ENCODE measurements at places on chromosomes 1 and 21.
A peak's percentile ranks its signal among the peaks of the same experiment; 100 is the strongest.

DNA sequence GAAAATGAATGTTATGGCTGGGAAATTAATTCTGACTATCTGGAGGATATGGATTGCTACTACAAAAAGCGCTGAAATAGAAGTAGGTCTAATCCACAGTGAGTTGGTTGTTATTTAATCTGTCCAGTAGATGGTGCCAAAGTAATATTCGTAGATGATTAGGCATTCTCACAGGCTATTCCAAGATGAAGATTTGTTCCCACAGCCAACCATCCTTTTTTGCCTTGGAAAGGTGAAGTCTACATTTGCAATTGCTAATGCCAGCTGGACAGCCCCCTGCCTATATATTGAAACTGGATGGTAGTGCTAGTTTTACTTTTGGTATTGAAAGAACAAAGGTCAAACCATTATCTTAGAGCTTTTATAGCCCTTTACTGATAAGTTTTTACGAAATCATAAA lies 43.8 kb downstream of the RBM11 start:
- DNase-seq: no peak

DNA sequence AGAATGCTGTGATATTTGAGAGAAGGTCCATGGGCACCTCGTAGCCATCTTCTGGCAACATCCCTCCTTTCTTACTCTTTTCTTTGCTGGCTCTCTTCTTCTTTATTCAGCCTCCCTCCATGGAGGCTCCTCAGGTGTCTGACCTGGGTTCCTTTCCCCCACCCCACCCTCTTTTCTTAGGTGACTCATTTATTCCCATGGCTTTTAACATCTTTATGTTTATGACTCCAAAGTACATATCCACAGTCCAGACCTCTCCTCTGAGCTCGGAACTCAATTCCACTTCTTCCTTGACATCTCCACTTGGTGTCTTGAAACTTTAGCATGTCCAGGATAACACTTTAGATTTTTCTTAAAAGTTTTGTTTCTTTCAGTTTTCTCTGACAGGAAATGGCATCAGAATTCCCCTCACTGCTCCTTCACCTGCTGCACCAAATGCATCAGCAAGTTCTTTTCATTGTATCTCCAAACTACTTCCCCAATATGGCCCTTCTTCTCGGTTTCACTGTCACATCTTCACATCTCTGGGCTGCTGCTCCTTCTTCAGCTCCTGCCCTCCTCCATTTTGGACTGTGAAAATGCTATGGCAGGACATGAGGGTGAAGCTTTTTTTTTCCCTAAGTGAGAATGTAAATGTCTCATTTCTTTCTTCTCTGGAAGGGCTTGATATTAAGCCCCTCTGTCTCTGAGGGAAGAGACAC lies 95.9 kb downstream of the GIPC2 start:
- no peak for DNase-seq

GRCh38 chr1:182709225-182709764 lies 24.9 kb upstream of the RGS8 start:
- DNase-seq: no peak

DNA sequence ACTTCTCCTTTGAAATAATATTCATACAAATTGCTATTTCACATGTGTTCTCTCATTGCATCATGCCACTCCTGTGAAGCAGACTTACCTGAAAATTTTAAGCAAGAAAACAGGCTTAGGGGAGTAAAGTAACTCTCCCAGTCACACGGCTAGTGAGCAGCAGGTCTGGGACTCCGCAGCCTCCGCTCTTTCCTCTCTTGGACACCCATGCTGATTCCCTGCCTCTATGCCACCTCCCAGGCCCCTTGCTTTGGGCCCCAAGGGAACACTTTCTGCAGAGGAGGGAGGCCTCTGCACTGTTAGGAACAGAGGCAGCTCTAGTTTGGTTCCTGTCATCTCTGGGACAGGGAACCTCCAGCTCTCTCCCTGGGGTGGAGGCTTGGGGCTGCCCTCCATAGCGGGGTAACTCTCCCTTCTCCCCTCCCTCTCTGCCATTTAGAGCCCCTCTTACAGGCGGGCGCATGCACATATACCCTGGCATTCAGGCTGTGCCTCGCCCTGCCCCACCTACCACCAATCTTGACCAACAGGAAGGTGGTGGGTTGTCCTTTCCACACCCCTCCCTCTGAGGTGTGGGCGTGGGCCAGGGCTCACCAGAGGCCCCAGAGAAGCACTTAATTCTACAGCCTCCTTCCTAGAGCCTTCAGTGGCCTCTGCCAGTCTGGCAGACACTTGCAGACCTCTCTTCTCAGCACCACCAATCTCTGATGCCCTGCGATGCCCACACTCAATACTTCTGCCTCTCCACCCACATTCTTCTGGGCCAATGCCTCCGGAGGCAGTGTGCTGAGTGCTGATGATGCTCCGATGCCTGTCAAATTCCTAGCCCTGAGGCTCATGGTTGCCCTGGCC lies at the start of gene RXFP4:
Gene RXFP4, plus strand, starts transcription at position 646 of the 852 bp plus-strand sequence. Its CDS starts 72 bp downstream, at position 718.
- DNase-seq: no peak

DNA sequence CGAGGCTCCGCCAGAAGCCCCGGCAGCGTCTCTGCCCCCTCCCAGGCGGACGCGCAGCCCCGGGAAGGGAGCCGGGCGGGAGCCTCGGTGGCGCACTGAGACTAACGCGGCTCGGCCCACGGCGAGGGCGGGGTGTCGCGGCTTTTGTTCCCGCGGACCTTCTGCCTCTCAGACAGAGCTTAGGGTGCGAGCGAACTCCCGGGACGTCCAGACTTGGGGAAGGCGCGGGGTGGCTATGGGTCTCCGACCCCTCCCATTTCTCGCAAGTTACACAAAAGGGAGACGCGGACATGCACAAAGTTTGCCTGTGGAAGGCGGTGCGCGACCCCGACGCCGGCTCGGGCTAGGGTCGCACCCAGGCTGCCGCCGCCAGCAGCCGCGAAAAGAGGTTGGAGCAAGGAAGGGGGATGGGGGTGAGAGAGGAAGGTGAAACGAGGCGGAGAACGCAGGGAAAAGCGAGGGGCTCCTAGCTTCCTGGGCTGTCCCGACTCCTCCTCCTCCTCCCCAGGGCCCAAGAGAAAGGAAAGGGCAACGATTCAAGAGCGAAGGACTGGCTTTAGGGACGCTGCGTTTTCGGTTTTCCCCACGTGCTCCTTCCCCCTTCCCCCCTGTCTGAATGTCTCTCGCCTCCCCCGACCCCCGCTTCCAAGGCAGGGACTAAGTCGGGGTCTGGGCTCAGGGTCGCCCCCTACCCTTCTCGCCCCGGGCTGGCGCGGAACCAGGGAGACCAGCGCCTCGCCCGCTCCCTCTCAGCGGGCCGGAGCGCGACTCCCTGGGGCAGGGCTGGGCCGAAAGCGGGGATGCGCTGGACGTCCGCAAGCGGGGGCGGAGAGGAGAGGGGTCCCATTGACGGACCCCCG lies 729 bp downstream of the APP start:
- DNase-seq: peak; percentile 40

DNA sequence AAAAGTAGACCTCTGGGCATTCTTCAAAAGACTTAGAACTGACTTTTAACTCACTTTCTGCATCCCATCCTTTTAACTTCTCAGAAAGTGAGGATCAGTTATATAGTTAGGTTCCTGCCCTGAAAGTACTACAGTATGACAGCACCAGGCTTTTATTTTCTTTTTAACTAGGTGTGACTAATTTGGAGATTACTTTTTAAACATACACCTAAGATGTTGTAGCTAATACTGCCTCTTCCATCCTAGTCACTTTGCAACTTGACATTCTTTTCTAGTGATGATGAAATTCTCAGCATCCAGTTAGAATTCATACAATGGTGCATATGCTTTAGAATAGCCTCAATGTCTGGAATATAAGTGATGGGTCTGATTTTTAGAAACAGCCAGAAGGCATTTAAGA lies 24.6 kb downstream of the RUNX1 start:
- DNase-seq: no peak

- DNase-seq: no peak
Observed at GRCh38 chr1:241637046-241637590, 3.1 kb downstream of the CHML start.

DNA sequence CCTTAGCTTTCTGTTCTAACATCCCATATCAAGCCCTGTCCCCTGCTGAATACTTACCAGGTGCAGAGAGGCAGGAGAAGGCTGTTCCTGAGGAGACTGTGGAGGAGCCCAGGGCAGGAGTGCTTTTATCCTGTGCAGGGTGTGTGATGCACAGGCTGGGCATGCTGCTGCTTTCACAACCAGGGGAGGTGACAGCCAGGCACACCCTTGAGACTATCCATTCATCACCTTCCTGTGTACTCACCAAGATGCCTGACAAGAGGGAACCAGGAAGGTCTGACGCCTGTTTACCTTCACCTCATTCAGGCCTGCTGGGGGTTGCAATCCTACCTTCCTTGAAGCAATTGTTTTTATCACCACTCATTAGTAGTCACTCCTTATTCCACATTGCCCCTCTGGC lies at the start of gene LCE3E:
Gene LCE3E, minus strand, starts transcription at position 100 of the 400 bp plus-strand sequence. CDS start 572 bp downstream, outside the sequence.
- DNase-seq: no peak

All from stimulated activated CD4-positive, alpha-beta T cell treated with anti-CD3 and anti-CD28 coated beads, Interleukin-4, amount 100 ng/mL, for 24 hours (primary cell).